ENCODE measurements at places on chromosomes 5 and 9.

DNA sequence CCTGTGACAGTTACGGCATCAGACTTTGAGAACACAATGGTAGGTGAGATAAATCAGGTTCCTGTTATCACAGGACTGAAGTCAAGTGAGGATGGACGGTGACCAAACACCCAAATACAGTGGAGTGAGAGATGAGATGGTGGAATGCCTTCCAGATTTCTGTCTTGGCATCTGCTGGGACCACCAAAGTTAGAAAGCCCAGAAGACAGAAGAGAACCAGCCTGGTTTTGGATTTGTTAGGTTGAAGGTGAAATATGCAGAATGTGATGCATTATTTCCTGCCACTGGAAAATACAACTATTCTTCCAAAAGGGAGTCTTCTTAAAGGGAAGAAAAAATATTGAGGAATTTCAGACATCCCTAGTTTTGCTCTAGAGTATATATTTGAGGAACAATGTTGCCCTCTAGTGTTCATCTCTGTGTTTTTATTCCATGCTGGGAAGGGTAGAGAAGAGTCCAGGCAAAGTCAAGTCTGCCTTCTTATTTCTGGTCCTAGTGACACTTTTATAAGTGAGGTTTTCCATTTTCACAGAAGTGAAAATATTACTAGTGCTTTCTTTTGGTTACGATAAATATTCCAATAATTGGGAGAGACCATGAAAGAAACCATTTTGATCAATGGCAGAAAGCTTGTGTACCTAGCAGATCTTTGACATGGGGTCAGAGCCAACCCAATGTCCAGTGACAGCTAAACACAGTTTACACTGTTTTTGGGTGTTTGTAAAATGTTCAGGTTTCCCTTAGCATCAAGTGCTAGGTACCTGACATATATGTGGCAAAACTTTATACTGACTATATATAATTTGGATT, 142.3 kb upstream of the ANKH start:
- DNase-seq, result peak; percentile 70

GRCh38 chr5:52864884-52865283, 77.2 kb downstream of the ITGA1 start:
- DNase-seq, result no peak

DNA sequence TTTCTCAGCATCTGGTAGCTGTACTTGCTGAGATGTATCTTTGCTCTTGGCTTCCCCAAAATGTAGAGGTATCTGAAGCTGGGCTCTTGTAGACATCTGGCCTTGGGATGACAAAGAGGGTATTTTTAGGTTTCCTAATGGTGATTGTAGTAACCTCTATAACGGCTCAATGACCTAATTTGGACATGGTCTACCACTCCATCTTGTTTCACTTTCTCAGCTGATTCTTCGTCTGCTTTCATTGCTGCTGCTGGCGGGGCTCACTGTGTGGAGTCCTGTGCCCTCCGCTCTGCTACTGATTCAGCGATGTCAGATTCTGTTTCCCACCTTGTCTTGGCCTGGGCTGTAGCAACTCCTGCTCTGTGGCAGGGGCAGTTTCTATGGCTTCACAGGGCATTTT, 12.7 kb upstream of the MARCHF11 start:
- DNase-seq, result no peak

GRCh38 chr5:146667633-146668272, 151.8 kb upstream of the GPR151 start:
- DNase-seq, result peak; percentile 4

GRCh38 chr9:127066851-127067136, 55.6 kb downstream of the ANGPTL2 start:
- no peak for DNase-seq

- DNase-seq, result no peak
These were observed 8.6 kb upstream of the AQP3 start for GRCh38 chr9:33455945-33456344.

GRCh38 chr5:128491291-128491690, 46.8 kb downstream of the FBN2 start:
- no peak for DNase-seq

- no peak for DNase-seq
These were observed 56.1 kb upstream of the MAST4 start for GRCh38 chr5:66540078-66540477.

DNA sequence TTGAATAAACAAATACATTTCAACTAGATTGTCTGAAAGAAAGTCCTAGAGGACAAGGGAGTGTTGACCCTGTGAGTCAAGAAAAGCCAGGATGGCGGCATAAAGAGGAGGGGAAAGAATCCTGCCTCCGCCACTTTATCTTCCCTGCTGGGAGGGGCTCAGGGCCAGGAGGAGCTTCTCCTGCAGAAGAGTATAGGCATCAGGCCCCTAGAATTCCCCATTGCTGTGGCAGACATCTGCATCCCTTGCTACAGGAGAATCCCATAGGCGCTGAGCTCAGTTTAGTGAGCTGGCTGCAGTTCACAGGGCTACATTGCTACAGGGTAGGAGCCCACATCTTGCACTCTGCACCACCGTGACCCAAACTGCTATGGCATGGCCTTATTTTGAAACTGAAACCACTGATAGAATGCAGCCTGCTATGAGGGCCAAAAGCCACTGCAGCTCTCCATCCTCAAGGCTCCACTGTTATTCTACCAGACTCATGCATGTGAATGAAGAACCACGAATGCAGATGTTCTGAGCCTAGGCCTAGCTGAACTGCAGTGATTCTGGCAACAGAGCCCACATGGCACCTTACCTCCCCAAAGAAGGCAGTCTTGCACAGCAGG, 941.4 kb upstream of the CTNND2 start:
- no peak for DNase-seq

DNA sequence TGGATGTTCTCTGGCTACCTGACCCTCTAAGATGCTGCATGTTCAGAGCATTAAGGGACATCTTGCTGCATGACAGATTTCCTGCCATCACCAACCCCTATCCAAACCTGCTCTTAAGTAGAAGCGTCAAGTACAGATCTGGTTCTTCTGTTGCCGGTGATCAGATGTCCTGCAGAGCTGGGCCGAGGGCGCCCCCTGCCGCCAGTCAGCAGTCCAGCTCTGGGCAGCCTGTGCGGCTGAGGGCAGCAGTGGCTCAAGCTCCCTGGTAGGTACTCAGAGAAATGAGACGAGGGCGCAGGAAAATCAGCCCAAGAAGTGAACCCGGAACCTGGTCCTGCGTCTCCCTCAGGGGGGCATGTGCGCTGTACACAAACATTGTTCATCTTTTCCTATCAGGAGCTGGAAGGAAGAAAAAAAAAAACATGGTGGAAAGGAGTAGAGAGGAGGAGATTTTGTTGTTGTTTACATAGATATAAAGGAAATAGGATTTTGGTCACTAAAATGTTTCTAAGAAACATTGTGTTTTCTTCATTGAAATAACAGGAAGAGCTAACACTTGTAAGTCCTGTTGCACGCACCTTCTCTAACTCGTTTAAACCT, 95.8 kb downstream of the CFAP90 start:
- peak; percentile 80 for DNase-seq

DNA sequence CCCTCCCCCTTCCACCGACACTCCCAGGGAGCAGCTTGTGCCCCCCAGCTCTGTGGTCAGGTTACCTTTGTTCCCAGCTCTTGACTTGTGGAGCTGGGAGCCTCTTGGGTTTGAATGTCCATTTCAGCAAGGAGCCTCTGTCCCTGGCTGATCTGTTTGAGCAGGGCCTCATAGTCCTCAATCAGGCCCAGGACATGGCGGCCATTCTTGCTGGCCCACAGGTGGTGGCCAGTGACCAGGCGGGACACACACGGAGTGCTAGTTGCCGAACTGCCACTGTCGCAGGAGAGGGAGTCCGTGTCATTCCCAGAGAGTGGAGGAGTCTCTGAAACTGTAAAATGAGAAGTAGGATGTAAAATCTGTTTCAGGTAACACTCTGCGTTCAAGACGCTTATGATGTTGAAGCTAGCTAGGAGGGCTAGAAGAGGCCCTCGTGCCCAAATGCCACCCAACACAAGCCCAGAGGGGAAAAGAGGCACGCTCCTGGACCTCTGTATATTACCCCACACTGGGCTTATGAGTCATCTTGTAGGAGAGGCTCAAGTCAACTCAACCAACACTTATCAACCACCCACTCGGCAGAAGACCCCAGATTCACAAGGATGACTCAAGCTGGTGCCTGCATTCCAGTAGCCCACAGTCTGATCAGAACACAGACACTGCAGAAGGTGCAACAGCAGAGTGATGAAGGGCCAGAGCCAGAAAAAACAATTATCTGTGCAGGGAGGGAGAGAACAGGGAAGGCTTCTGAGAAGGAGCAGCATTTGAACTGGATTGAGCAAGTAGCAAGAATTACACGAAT, 177.0 kb downstream of the CDK5RAP2 start:
- no peak for DNase-seq
